ENCODE measurements at places on chromosomes 3 and 15.

DNA sequence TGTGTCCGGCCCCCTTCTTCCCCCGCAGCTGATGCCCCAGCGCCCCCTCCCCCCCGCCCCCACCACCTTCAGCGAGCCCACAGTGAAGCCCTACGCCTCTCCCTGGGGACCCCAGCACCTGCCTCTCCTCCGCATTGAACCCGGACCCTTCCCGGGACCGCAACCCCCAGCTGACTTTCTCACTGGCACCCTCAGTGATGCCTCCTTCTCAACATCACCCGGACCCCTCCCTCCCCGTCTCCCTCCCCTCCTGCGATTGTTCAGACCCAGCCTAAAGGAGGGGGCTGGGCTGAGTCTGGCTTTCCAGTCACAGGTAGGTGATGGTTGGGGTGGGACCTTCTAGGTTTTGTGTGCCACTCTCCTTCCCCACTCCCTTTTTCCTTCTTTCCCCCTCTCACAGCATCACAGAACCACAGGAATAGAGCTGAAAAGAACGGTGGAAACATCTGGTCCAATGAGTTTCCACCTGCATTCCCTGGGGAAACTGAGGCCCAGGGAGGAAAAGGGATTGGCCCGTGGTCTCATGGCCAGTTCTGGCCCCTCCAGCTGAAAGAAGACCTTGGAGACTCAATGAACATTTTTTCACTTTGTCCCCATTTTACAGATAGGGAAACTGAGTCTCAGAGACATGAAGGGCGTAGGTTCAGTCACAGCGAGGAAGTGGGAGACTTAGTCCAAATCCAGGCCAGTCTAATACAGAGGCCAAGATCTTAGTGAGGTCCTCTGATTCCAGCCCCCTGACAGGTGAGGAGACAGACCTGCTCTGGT lies 828 bp downstream of the CAND2 start:
- peak overlapping the region; percentile 91 for H3K4me3 ChIP-seq
- H3K27ac ChIP-seq: peak overlapping the region; percentile 87
- peaks cover 13% of the 10 kb centered on the region for H3K4me1 ChIP-seq
- no peak for DNase-seq

GRCh38 chr3:168047190-168047795 lies 48.4 kb downstream of the GOLIM4 start:
- H3K27me3 ChIP-seq: no peaks in the 10 kb centered on the region
- H3K4me3 ChIP-seq: no peak overlapping the region

DNA sequence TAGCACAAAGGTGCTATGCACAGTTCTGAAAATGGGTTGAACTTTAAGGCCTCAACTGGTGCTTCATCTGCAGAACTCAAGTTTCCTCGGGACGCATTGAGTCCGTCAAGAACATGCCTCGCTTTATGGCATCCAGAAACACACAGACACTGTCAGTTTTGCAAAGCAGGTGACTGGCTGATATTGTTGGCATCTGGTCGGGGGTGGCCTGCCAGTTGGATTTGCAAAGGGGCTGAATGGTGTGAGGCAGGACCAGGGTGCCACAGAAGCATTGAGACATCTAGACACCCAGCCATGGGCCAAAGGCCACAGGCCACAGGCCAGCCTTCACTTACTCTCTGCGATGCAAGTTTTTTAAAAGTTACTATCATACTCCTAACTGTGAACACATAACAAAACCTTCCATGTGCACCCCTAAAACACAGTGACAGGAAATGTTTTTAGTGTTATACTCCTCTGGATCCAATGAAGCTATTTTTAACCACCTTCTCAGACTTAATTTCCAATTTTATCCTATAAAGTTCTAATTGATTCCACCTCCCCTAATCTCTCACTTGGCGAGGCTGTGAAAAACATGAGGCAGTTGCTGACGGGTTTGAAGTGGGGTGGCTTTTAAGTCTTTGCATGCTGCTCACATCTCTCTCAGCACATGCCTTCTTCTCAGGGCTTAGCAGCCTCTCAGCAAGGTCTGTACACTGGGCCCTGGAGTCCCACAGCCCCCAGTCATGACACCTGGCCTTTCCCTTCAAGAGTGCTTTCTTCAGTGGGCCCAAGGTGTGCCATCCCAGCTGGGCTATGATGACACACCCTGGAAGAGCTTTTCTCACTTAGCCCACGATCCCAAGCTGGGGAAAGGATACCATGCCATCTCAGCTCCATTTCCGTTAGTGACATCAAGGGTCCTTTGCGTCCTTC lies 38.5 kb upstream of the DUSP7 start:
- no peak for DNase-seq
- no peak overlapping the region for H3K27ac ChIP-seq
- H3K4me3 ChIP-seq: no peak overlapping the region
- peaks cover 45% of the 10 kb centered on the region for H3K4me1 ChIP-seq
- H3K36me3 ChIP-seq: no peaks in the 10 kb centered on the region

- peak overlapping the region; percentile 99 for H3K27ac ChIP-seq
- peak overlapping the region; percentile 77 for H3K4me3 ChIP-seq
- H3K27me3 ChIP-seq: no peaks in the 10 kb centered on the region
- peaks cover 33% of the 10 kb centered on the region for H3K4me1 ChIP-seq
- DNase-seq: peak; percentile 88
- no peaks in the 10 kb centered on the region for H3K36me3 ChIP-seq
These were observed 993 bp upstream of the SIAH2 start for GRCh38 chr3:150763841-150764483.

- H3K4me1 ChIP-seq: no peaks in the 10 kb centered on the region
- no peak for DNase-seq
These were observed 22.6 kb downstream of the CLDN18 start for GRCh38 chr3:138032567-138032966.

DNA sequence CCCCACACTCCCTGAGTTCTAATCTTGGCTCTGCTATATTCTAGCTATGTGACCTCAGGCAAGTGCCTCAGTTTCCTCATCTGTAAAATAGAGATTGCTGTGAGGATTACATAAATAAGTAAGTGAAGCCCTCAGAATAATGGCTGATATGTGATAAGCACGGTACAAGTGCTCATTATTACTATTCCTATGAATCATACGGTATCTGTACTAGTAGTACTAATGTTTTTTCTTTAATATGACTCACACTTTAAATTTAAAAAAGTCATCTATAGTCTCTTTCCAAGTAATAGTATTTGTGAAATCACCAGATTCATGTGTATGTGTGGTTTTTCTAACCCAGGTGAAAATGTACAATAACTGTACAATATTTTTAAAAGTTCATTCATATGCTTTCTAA lies 58.7 kb downstream of the CLDN11 start:
- no peak overlapping the region for H3K4me3 ChIP-seq
- H3K4me1 ChIP-seq: no peaks in the 10 kb centered on the region
- peaks cover 4% of the 10 kb centered on the region for H3K27me3 ChIP-seq
- DNase-seq: no peak
- no peaks in the 10 kb centered on the region for H3K36me3 ChIP-seq
- H3K27ac ChIP-seq: no peak overlapping the region

GRCh38 chr15:62727501-62727900 lies 315.0 kb upstream of the TPM1 start:
- H3K27ac ChIP-seq: no peak overlapping the region
- H3K27me3 ChIP-seq: no peaks in the 10 kb centered on the region
- peaks cover 30% of the 10 kb centered on the region for H3K36me3 ChIP-seq

DNA sequence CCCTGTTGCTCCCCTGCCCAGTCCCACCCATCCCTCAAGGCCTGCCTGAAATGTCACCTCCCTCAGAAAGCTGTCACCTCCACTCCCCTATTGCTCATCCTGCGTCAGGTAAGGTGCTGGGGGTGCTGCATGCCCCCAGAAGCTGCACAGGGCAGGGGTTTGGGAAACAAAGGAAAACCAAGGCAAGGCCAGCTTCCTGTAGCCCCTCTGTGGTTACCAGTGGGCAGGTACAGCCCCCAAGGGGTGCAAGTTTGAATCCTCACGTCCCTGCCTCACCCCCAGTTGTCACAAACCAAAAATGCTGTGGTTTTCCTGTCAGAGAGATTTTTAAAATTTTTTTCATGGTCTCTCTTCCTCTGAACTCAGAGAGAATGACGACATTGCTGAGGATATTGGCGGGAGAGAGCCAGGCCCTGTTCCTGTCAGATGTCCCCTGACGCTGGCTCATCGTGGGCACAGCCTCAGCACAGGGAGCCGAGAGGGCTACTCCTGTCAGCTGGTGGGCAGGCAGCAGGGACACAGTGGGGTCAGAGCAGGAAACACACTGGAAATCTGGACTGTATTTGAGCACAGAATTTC lies 27.0 kb downstream of the PSTPIP1 start:
- H3K27me3 ChIP-seq: peaks cover 9% of the 10 kb centered on the region
- no peak overlapping the region for H3K27ac ChIP-seq
- H3K4me3 ChIP-seq: no peak overlapping the region
- H3K36me3 ChIP-seq: no peaks in the 10 kb centered on the region
- peak; percentile 72 for DNase-seq

DNA sequence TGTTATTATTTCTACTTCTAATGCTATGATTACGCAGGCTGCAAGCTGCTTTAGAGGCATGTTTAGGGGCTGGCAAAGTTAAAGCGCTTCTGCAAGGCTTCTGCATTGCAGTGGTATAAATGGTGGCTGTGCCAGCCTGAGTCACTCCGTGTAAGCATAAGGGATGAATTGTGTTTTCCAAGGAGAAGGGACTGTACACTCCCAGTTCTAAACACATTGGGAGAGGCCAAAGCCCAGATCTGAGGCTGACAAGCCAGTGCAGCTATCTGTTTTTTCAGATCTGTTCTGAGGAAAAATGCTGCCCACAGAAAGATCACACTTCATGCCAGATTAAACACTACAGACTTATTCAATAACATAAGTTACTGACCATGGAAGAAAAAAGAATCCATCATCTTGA lies 83.8 kb downstream of the PRICKLE2 start:
- no peak for DNase-seq
- no peak overlapping the region for H3K27ac ChIP-seq
- H3K36me3 ChIP-seq: peaks cover 21% of the 10 kb centered on the region
- H3K27me3 ChIP-seq: no peaks in the 10 kb centered on the region

- no peak for DNase-seq
- H3K4me3 ChIP-seq: no peak overlapping the region
- H3K4me1 ChIP-seq: no peaks in the 10 kb centered on the region
- no peaks in the 10 kb centered on the region for H3K36me3 ChIP-seq
- H3K27me3 ChIP-seq: no peaks in the 10 kb centered on the region
These were observed 27.0 kb downstream of the PCOLCE2 start for GRCh38 chr3:142861926-142862325.

GRCh38 chr15:40242213-40242599 lies 3.3 kb downstream of the PAK6 start:
- H3K36me3 ChIP-seq: no peaks in the 10 kb centered on the region
- no peaks in the 10 kb centered on the region for H3K27me3 ChIP-seq
- H3K4me3 ChIP-seq: no peak overlapping the region

- DNase-seq: no peak
- no peaks in the 10 kb centered on the region for H3K27me3 ChIP-seq
- H3K36me3 ChIP-seq: no peaks in the 10 kb centered on the region
- peaks cover 98% of the 10 kb centered on the region for H3K4me1 ChIP-seq
These were observed 509.1 kb downstream of the FOXP1 start for GRCh38 chr3:71074423-71074822.

- no peaks in the 10 kb centered on the region for H3K4me1 ChIP-seq
- H3K27ac ChIP-seq: no peak overlapping the region
- no peaks in the 10 kb centered on the region for H3K27me3 ChIP-seq
- H3K36me3 ChIP-seq: no peaks in the 10 kb centered on the region
- DNase-seq: no peak
These were observed 30.7 kb upstream of the PPM1L start for GRCh38 chr3:160725338-160725737.

DNA sequence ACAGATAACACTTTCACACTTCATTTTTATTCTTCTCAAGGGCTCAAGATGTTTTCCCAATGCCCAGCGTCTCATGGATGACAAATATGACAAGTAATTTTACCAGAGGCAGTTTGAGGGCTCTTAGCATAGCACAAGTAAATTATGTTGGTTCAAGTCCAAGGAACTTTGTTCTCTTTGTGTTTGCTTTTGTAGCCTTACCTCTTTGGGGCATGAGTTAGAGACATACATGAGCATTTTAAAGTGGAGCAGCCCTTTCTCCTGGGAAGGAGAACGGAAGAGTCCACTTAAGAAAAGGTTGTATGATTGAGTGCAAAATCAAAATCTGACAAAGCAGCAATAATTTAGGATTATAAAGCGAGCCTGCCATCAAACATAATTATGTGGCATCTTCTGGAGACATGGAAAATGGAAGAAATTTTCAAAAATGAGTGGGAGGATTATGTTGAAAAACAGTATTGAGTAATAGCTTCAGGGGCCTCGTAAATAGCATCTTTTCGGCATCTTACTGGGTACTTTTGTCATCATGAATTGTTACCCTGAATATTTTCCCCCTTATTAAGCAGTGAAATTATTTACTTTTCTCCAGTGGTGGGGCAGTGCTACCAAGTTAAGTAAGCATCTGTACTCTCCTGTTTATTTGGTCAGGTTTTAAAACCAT lies 65.9 kb downstream of the PGPEP1L start:
- H3K27me3 ChIP-seq: no peaks in the 10 kb centered on the region
- DNase-seq: no peak
- H3K36me3 ChIP-seq: peaks cover 80% of the 10 kb centered on the region
- H3K4me3 ChIP-seq: no peak overlapping the region
- peaks cover 39% of the 10 kb centered on the region for H3K4me1 ChIP-seq
- H3K27ac ChIP-seq: peak overlapping the region; percentile 17
